A673 (cell line): ENCODE measurements at places on chromosomes 5 and 9.

DNA sequence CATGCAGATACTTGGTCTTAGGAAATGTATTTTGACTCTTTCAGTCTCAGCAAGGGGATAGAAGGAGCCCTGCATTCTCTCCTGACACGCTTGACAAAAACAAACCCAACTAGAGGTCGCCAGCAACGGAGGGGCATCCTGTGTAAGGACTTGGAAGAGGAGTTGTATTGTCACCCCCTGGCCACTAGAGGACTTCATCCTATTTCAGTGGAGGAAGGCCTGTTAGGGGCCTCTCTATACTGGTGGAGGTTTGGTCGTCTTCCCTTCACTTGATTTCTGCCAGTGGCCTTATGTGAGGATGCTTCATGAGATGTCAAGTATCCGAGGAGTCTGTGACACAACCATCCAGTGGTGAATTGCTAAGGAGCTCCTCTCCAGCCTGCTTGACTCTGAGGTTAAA, 122.8 kb upstream of the STC2 start:
- DNase-seq = peak; percentile 45

DNA sequence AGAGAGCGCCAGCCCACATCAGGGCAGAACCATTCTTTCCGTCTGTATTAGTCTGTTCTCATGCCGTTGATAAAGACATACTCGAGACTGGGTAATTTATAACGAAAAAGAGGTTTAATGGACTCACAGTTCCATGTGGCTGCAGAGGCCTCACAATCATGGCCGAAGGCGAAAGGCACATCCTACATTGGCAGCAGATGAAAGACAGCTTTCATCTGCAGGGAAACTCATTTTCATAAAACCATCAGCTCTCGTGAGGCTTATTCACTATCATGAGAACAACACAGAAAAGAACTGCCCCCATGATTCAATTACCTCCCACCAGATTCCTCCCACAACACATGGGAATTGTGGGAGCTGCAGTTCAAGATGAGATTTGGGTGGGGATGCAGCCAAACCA, 4.7 kb upstream of the FSD1L start:
- no peak for DNase-seq

GRCh38 chr5:54590824-54591223, 73.3 kb downstream of the SNX18 start:
- DNase-seq = no peak

GRCh38 chr5:1204693-1205242, 3.4 kb downstream of the SLC6A19 start:
- DNase-seq = peak; percentile 37

DNA sequence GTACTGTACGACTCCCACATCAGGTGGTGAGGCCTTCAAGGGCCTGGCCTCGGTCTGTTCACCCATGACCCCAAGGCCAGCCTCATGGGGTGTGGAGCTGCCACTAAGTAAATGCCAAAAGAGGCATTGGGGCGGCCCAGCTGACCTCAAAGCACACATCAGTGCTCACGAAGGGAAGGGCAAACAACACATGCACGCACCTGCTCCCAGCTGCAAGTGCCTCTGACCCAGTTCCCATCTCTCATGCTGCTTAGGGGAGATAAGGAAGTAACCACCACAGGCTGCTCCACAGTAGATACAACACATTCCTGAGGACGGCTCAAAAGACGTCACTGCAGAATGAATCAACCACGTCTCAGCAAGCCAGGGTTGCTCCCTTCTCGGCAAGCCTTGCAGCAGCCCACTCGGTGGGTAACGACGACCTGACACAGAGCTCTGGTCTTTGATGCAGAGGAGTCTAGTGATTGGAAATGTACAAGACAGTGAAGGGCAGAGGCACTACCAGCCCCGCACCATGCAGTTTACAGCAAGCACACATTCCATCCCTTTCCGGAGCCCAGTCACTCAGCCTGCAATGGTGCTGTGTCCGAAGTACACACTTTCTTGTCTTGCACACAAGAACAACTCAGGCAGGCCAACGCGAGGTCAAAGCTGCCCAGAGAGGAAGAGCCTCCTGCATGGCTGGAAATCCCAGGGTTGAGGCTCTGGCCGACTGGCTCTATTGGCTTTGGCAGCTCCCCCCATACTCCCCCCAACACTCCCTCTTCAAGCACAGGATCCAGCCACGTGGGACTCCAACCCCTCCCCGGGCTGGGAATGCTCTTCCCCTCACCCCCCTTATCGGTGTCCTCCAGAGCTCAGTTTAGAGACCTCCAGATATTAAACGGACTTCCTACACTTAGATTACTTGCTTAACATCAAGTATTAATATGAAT, 31.8 kb downstream of the FABP6 start:
- no peak for DNase-seq

DNA sequence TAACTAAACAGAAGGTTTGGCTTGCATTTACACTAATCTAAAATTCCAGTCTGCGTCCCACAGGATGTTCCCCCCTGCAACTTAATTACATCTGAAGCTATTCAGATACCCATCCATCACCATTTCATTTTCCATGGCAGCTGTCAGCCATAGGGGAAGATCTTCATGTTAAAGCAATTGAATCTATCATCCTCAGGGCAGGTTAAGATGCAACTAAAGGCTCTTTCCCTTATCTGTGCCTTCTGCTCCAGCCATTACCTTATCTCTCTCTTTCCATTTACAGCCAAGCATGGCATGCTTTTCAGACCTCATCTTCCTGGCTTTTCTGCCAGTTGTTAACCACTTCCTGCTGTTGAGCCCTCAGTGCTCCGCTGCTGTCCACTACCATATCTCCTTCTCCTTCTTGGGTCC, 15.8 kb upstream of the HACD4 start:
- DNase-seq = no peak

- DNase-seq = no peak
Observed at GRCh38 chr5:76380346-76381066, 22.6 kb upstream of the IQGAP2 start.

- DNase-seq = no peak
Observed at GRCh38 chr9:137487454-137488326, 28.6 kb upstream of the NSMF start.

GRCh38 chr9:133140174-133140505, 19.1 kb upstream of the RALGDS start:
- no peak for DNase-seq

DNA sequence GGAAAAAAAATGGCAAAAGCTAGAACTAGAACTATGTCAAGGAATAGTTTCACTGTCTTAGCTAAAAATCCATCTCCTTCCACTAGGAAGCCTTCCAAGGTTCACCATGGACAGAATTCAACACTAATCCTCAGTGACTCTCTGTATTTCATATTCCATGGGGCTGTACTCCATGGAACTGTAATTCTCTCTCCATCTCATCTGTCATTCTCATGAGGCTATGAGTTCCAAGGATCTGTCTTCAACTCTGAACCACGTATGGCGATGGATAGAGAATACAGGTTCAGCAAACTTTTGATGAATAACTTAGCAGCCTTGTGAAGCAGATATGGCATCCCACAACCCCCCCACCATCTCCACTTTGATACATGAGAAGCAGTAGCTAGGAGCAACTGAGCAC, 184.0 kb downstream of the SPOCK1 start:
- DNase-seq = no peak

- no peak for DNase-seq
Observed at GRCh38 chr5:43233946-43234345, 41.9 kb downstream of the NIM1K start.

- no peak for DNase-seq
Observed at GRCh38 chr9:68714416-68715180, 9.6 kb downstream of the PIP5K1B start.

GRCh38 chr5:9455826-9456434, 89.9 kb downstream of the SEMA5A start:
- DNase-seq = no peak

GRCh38 chr5:65822710-65823109, 100.7 kb downstream of the NLN start:
- DNase-seq = no peak

GRCh38 chr9:19050637-19051591, 1.7 kb downstream of the RRAGA start:
- no peak for DNase-seq

DNA sequence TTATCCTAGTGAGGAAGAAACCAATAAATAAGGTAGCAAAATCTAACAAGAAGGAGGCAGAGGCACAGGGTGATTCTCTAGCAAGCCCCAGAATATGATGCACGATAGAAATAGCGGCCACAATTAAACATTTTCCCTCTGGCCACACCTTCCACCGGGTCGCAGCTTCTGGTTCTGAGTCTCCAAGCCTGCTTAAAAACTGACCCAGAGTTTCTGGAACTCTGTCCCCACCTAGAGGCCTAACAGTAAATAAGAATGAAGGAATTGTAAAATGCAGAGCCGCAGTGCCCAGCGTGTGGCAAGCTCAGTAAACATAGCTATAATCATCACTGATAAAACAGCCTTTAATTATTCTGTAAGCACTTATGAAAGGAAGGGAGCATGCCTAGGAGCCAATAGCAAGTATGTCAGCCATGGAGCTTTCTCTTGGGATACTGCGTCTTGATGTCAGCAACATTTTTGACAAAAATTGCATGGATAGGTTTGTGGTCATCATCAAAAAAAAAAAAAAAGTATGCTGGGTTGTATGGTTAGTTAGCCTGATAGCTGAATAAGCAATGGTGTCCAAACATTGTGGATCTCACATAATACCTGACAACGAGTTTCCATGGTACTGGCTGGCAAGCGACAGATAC, 465.5 kb downstream of the DNAH5 start:
- peak; percentile 10 for DNase-seq

DNA sequence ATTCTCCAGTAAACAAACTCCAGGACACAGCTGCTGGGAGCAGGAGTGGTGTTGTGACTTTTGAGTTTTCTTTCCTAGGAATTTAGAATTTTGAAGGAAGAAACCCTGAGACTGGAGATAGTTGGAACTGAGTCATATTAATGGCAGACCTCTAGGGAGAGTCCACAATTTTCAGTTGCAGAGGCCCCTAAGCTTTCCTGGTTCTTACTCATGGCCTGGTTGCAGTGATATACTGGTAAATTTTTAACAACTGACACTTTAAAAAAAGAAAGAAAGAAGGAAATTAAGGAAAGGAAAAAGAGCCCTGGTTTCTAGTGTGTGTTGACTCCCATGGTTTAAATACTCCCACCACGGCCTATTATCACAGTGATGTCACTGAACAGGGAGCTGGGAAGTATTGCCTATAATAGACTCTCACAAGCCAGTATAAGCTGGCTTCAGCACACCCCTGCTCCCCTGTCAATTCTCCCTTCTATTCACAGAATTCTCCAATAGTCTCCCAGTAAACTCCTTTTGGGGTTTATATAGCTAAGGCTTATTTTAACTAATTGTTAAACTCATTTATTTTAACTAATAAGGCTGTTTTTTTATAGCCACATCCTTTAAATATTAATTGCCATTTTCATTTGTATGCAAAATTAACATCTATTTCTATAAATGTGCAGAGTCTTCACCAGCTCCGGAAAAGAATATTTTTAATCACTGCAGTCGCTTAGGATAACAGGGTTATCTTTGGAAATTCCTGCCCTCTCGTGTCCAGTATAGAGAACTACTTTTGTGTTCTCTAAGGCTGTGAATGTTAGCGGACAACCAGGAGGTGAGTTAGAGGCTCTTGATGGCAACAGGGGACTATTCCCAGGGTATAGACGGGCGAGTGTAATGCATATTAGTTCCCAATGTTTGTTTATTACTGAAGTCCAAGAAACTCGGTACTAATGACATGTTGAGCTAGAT, 59.7 kb downstream of the GGTA1 start:
- DNase-seq = peak; percentile 44

- DNase-seq = no peak
Observed at GRCh38 chr5:155103146-155103545, 89.6 kb downstream of the KIF4B start.

GRCh38 chr9:5195463-5195862, 10.0 kb upstream of the INSL6 start:
- no peak for DNase-seq

GRCh38 chr9:69571032-69571431, 101.1 kb downstream of the APBA1 start:
- no peak for DNase-seq

GRCh38 chr5:107542428-107542827, 128.3 kb downstream of the EFNA5 start:
- DNase-seq = peak; percentile 71
